ENCODE measurements at places on chromosomes 13 and 19. TPM values are rescaled to one million over a fixed set of nuclear protein-coding genes. Genes with fewer than 3 reads are reported as not detected.

- peak; percentile 88 for DNase-seq
These were observed 8.0 kb downstream of the CCDC194 start for GRCh38 chr19:17385878-17386611.

GRCh38 chr19:14409146-14410023 is 9.8 kb downstream of the DDX39A start:
- DNase-seq = no peak

DNA sequence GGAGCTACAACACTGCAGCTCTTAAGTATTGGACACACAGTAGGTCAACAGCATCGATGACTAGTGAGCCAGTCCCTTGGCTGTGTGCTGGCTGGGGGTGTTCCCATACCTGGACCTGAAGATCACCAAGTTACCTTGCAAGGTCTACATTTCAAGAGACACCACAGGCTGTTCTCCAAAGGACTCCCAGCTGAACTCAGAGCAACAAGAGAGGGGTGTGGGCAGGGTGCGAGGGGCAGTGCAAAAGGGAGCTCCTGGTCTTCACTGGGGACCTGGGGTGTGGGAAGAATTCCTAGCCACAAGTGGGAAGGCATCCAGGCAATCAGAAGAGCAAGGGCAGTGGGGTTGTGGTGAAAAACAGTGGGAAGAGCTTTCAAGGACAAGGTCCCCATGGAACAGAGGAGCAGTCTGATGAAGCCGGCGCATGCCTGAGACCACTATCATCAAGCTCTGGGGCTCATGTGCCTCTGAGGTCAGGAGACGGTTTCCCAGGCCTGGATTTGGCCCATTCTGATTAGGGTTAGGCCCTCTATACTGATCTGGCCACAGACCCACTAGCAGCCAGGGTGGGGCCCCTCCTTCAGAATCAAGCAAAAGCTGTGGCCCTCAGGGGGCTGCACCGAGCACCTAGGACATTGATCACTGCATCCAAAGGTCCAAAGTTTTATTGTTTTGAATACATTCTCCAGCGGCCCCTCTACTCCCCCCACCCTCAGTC is 4.7 kb upstream of the GSK3A start:
- no peak for DNase-seq

DNA sequence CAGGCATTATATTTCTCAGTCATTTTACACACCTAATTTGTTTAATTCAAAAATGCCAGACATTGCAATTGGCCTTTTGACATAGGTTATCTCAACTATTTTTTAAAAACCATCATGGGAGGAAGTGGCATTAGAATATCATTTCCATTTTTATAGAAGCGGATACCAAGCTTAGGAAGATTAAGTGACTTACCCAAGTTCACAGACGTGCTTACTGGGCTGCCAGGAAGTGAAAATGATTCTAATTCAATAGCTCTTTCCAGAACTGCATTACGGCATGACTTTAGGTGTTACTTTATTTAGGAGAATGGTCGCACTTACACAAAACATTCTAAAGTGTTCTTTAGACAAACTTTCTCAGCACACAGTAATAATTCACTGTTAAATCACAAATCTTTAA is 231.9 kb downstream of the KLF12 start:
- DNase-seq = no peak

DNA sequence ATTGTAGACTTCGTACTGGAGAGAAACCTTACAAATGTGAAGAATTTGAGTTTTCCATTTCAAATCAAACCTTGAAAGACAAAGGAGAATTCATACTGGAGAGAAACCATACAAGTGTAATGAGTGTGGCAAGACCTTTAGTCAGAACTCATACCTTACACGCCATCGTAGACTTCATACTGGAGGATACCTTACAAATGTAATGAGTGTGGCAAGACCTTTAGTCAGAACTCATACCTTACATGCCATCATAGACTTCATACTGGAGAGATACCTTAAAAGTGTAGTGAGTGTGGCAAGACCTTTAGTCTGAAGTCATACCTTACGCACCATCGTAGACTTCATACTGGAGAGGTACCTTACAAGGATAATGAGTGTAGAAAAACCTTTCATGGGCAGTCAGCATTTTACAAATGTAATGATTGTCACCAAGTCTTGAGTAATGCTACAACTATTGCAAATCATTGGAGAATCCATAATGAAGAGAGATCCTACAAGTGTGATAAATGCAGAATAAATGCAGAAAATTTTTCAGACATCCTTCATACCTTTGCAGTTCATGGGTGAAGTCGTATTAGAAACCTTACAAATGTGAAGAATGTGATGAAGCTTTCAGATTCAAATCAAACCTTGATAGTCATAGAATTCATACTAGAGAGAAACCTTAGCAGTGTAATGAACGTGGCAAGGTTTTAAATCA is 14.7 kb downstream of the ZNF765 start:
- DNase-seq = no peak

DNA sequence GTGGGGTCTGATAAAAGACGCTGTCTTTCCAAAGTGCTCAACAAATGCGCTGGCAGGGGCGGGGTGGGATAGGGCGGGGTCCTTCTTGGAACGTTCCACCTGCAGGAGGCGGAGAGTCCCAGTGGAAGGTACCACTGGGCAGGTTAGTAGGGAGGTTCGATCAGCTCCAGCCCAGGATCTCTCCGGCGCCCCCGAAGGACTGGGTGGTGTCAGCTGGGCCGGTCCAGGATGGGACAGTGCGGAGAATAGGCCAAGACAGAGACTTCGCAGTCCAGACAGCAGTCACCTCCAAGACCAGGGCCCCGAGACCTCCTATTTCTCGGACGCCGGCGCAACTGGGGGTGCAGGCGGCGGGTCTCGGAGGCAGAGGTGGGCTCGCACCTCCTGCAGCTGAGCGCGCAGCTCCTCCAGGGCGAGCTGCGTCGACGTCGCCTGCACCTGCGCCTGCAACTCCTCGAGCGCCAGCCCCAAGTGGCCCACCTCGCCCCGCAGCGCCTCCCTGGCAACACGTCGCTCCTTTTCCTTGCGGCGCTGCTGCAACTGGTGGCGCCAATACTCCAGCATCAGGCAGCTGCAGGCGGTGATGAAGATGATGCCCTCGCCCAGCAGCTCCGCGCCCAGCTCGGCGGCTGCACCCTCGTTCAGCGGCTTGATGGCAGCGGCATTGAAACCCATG is 21.6 kb downstream of the VASP start:
- DNase-seq = peak; percentile 85

DNA sequence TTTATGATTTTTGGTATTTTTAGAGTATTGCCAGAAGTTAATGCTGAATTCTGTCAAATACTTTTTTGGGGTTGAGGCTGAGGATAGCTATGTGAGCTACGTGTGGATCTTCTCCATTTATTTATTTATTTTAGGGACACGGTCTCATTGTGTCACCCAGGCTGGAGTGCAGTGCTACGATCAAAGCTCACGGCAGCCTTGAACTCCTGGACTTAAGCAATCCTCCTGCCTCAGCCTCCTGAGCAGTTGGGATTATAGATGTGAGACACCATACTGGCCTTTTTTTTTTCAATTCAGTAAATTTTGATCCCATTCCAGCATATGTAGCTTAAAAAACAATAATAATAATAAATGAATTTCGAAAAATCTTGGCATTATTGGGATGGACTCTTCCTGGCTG is 21.1 kb downstream of the ING1 start:
- DNase-seq = no peak

GRCh38 chr13:79986890-79987289 is 354.0 kb downstream of the SPRY2 start:
- DNase-seq = no peak

DNA sequence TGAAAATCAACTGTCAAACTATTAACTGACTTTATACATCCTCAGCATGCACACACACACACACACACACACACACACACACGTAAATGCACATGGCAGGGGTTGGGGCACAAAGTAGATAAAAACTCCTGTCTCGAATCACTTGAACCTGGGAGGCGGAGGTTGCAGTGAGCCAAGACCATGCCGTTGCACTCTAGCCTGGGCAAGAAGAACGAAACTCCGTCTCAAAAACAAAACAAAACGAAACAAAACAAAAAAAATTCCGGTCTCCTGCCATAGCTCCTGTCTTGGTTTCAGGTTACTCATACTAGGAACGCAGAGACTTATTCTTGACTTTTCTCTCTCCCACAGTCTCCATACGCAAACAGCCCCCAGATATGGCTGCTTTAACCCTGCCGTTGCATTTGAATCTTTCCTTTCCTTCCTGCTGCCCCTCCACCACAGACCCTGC is 148.9 kb downstream of the SHISA2 start:
- DNase-seq = no peak

GRCh38 chr13:44620057-44620456 is 43.9 kb upstream of the TSC22D1 start:
- no peak for DNase-seq

DNA sequence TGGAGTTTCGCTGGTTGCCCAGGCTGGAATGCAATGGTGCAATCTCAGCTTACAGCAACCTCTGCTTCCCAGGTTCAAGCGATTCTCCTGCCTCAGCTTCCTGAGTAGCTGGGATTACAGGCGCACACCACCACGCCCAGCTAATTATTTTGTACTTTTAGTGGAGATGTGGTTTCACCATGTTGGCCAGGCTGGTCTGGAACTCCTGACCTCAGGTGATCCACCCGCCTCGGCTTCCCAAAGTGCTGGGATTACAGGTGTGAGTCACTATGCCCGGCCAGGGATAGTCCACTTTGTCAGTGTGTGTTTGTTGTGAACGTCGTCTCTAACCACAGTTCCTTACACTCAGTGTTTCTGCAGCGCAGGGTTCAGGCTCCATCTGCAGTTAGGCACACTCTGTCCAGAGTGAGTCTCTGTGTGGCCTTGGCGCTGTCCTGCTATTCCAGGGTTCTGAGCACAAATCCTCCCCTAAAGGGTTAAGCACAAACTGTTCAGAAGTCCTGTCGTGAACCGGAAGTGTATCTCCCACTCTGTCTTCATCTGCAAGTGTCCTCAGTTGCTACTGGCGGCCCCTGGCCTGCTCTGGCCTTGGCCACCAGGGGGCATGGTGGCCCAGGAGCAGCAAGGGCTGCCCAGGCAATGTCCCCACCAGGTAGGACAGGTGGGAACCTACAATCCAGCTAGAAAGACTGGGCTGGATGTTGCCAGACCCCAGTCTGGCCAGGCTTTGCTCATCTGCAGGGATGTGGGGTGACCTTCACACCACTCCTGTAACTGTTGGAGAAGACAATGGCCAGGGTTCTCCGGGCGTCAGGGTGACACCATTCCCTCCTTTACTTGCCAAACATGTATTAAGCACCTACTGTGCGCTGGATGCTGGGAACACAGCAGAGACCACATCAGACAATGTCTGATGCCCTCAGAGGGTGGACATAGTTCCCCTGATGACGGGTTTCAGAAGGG is 38.8 kb upstream of the GATAD2A start:
- DNase-seq = peak; percentile 88

Gene EFNB2
- total RNA-seq = 32.8 TPM

Gene MYPOP
- total RNA-seq = 6.7 TPM

Gene CGB5
- total RNA-seq = not detected

Gene FUT1
- 4.3 TPM for total RNA-seq

Gene ZNF560
- total RNA-seq = not detected
